ENCODE measurements at places on chromosomes 2 and 18.

DNA sequence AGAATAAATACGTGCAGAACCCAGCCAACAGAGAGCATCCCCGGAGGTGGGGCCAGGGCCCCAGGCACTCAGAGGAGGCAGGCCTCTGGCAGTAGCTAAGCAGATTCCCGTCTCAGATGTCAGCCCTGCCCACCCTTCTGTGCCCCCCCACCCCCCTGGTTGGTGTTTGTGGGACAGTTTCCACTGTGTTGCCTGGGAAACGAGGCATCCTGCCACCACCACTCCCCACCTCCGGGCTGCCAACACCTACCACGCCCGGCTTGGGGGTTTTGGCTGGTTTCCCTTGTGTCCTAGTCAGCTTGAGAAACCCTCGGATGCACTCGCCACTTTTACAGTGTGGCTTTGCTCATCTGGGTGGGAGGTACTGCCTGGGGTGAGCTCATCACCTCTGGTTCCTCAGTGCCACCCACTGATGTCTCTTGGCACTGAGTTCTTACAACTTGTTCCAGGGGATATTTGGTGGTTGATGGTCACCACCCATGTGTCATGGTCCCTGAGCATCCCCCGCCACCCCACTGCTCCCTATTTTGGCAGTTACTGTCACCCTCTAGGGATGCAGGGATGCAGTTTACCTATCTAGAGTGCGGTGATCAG is 72.4 kb upstream of the YWHAQ start:
- peak; percentile 65 for DNase-seq

GRCh38 chr2:151459358-151459757 is 49.7 kb downstream of the RIF1 start:
- no peak for DNase-seq

- no peak for DNase-seq
These were observed 808.1 kb downstream of the DCC start for GRCh38 chr18:53148123-53148522.

GRCh38 chr18:62485684-62486083 is 37.1 kb upstream of the ZCCHC2 start:
- no peak for DNase-seq

DNA sequence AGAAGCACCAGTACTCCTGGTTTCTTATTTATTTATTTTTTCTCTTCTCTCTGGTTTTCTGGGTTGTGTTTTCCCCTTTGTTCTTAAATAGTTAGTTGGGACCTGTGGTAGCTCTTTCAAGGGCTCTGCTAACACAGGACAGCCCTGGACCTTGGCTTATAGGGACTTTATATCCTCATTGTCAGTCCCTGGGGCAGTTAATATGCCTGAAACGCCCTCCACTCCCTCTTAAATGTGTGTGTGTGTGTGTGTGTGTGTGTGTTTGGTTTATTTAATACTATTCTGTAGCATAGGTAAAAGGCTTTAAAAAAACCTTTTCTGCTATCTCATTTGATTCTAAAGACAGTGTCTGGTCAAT is 54.6 kb downstream of the GATA6 start:
- no peak for DNase-seq

GRCh38 chr2:53636596-53636995 is 131.0 kb upstream of the CHAC2 start:
- DNase-seq = no peak

DNA sequence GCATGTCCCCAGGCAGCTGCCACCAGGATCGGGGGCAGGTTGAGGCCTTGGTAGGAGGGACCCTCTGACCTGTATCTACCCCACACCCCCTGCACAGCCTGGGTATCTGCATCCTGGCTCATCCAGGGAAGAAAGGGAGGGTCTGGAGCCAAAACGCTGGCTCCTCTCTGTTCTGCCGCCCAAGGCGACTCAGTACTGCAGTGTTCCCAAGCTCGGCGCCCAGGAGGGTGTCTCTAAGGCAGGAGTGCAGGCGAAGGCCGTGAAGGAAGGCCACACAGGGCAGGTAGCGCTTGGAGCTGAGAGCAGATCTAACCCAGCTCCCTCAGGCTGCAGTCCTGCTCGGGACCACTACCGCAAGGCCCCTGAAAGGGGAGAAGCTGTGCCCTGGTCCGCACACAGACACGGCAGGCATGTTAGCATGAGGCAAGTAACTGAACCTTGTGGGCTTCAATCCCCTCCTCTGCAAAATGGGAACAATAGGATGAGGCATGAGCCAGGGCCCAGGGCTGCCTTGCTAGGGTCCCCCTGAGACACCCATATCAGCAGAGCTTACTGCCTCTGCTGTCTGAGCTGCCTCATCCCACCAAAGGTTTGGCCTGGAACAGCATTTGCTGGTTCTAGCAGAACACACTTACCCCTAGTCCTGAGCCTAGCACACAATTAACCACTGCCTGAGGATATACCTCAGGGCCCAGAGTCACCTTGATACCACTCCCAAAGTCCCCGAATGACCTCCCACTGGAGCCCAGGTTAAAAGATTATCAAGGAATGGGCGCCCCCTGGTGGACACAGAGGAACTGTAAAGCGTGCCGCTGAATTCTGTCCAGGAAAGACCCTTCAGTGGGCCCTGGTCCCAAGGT is 6.5 kb downstream of the PTMA start:
- DNase-seq = peak; percentile 62

GRCh38 chr18:48838921-48839818 is 111.6 kb downstream of the SMAD7 start:
- no peak for DNase-seq

DNA sequence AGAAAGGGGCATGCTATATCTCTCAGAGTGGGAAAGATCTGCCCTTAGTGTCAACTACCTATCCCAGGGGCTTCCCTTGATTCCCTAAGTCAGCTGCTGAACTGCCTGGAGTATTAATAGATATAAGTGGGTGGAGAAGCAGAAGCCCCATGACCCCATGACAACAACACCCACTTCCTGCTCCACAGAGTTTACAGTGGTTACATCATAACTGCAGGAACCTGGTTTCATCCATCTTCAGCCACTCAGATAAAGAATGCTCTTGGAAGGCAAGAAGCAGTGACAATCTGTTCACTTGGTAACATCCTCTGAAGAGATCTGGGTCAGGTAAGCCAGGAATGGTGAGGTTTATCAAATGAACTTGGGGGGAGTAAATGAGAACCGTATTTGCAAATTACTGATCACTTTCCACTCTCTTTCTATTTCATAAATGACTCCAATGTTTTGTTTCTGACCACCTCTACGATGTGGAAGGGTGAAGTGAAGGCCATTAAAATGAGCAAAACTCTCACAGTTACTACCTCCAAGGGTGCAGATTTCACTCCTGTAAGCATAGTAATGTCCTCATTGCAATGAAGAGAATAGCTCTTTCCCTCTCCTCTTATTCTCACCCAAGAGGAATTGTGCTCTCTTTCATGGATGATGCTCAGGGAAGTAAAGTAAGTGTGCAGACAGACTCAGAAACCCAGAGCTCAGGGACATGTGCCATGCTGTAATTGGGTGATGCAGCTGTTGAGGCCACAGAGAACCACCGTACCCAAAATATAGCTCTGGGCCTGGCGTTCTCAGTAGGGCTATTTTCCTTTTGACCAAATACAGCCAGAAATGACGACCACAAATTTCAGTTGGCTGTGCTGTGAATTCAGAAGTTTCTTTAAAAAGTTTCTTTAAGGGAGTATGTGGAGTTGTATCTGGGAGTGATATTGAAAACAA is 192.8 kb upstream of the APCDD1 start:
- DNase-seq = no peak

DNA sequence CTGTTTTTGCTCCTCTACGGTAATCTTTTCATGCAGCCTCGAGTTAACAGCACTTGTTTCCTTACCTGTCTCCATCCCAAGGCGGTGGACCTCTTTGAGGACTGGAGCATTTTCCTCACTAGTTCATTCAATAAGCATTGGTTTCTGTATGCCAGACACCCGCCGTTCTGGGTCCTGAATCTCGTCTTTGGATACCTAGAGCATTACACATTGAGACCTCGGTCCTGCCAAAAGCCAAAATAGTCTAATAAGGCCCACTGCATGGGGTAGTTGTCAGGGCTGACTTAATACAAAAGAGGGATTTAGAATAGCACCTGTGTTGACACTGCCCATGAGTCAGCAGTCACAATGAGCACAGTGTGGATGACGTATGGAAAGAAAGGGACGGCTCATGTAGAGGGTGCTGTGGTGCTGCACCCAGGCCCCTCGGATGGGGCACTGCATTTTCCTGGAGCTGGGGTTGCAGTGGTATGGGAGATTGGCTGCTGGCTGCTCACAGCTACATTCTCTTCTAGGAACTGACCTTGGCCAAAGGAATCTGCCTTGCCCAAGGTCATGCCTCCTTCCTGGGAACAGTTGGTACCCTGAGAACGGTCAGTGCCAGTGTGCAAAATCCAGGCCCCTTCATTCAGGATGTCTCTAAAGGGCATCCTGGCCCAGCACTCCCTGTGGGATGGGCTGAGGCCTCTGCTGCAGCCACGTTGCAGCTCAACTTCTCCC is 126.9 kb upstream of the NCK2 start:
- DNase-seq = no peak

DNA sequence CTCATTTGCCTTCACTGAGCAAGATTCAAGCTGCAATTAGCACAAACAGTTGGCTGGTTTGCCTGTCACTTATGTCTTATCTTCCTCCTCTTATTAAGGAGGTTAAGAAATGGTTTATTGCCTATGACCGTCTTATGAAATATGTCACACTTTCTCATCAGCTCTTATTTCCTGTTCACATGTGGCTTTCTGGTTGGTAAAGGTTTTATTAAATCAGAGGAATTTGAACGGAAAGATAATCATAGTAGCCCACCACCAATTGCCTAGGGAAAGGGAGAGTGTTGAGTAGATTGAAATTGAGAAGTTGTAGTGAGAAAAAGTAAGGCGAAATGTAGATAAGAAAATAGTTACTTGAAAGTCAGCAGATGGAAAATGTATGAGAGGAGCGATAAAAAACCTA is 4.2 kb upstream of the IL1R1 start:
- no peak for DNase-seq

DNA sequence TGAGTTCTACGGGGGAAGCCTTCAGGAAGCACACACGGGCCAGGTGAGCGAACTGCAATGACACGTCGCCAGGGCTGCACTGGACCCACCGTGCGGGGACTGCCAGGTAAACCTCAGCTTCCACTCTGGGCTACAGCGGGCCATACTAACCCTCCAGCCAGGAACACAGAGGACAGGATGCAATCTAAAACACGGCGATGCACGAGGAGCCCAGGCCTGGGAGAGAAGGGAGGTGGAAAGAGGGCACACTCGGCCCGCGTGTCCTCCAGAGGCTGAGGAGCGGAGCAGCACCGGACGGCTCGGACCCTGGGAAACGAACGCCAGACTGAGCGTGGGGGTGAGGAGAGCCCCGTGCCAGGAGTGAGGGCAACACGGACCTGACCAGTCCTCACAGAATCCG is 69.3 kb downstream of the HDAC4 start:
- DNase-seq = no peak
